Fibroblast of the aortic adventitia (primary cell): ENCODE measurements at places on chromosomes 7 and 10. TPM values are rescaled to one million over a fixed set of nuclear protein-coding genes. Genes with fewer than 3 reads are reported as not detected.

AASS gene
- total RNA-seq, result 20.8 and 53.9 TPM in 2 replicates

MCM10 gene
- 19.5 TPM in 1 of 2 replicates, not detected in the other for total RNA-seq

AKR1D1 gene
- total RNA-seq, result not detected in 2 replicates

PTPRN2 gene
- total RNA-seq, result 0.09 and 2.5 TPM in 2 replicates

C10orf143 gene
- total RNA-seq, result 0.49 and 2.0 TPM in 2 replicates

GNG11 gene
- total RNA-seq, result 37.0 and 56.9 TPM in 2 replicates

DOCK1 gene
- total RNA-seq, result 69.7 and 75.2 TPM in 2 replicates

HOXA7 gene
- not detected in 2 replicates for total RNA-seq

HSPA12A gene
- total RNA-seq, result 10.3 and 18.8 TPM in 2 replicates

HGF gene
- total RNA-seq, result 35.1 and 194 TPM in 2 replicates

NAT16 gene
- total RNA-seq, result not detected in 2 replicates

FXYD4 gene
- total RNA-seq, result not detected in 2 replicates

TRIM50 gene
- total RNA-seq, result not detected in 2 replicates

EN2 gene
- total RNA-seq, result under 0.01 TPM in 1 of 2 replicates, not detected in the other

FKBP6 gene
- total RNA-seq, result not detected in 2 replicates

H2BK1 gene
- not detected in 2 replicates for total RNA-seq

SLC29A3 gene
- 1.2 and 2.8 TPM in 2 replicates for total RNA-seq

ATP6V0A4 gene
- total RNA-seq, result not detected in 2 replicates

GPR15LG gene
- total RNA-seq, result not detected in 2 replicates

CYP2C9 gene
- not detected in 2 replicates for total RNA-seq

RBM28 gene
- 14.7 and 66.7 TPM in 2 replicates for total RNA-seq

ZCCHC24 gene
- 38.8 and 56.0 TPM in 2 replicates for total RNA-seq

CALML5 gene
- total RNA-seq, result not detected in 2 replicates

ERLIN1 gene
- total RNA-seq, result 49.1 and 53.6 TPM in 2 replicates

AIFM2 gene
- 2.5 and 7.3 TPM in 2 replicates for total RNA-seq

MMP21 gene
- total RNA-seq, result 0.09 TPM in 1 of 2 replicates, not detected in the other

EVX1 gene
- not detected in 2 replicates for total RNA-seq

HECW1 gene
- 0.82 and 3.6 TPM in 2 replicates for total RNA-seq

PLXDC2 gene
- 3.2 and 11.2 TPM in 2 replicates for total RNA-seq

TAS2R41 gene
- total RNA-seq, result 0.09 TPM in 1 of 2 replicates, not detected in the other

GALNT17 gene
- 0.18 TPM in 1 of 2 replicates, not detected in the other for total RNA-seq

PRSS1 gene
- not detected in 2 replicates for total RNA-seq

TAS2R4 gene
- total RNA-seq, result 2.3 and 4.5 TPM in 2 replicates

CLRN3 gene
- total RNA-seq, result not detected in 2 replicates

RBM20 gene
- total RNA-seq, result 0.08 and 0.09 TPM in 2 replicates

EGR2 gene
- 0.90 TPM in 1 of 2 replicates, not detected in the other for total RNA-seq

NEUROD6 gene
- not detected in 2 replicates for total RNA-seq

ATOH7 gene
- not detected in 2 replicates for total RNA-seq

C1QL3 gene
- 0.09 TPM in 1 of 2 replicates, not detected in the other for total RNA-seq

CUTC gene
- total RNA-seq, result 18.3 and 25.0 TPM in 2 replicates

DGKI gene
- 2.0 and 4.7 TPM in 2 replicates for total RNA-seq

WNT8B gene
- not detected in 2 replicates for total RNA-seq

UBE2D4 gene
- total RNA-seq, result 12.0 and 32.3 TPM in 2 replicates

ADIRF gene
- total RNA-seq, result 37.8 and 48.4 TPM in 2 replicates

CYP26C1 gene
- 0.09 TPM in 1 of 2 replicates, not detected in the other for total RNA-seq

LRIT2 gene
- total RNA-seq, result not detected in 2 replicates
